ENCODE measurements at places on chromosomes 1 and 21. TPM values are rescaled to one million over a fixed set of nuclear protein-coding genes. Genes with fewer than 3 reads are reported as not detected.

Gene C4BPB
- total RNA-seq: 0.38 TPM

Gene S100A7
- total RNA-seq: not detected

Gene RORC
- 1.1 TPM for total RNA-seq

Gene SPRR1A
- total RNA-seq: not detected

Gene CDC14A
- total RNA-seq: 9.5 TPM

Gene NDUFS5
- 161 TPM for total RNA-seq
